NCI-H82 (cell line): ENCODE measurements at places on chromosomes 6 and 20.

- DNase-seq: no peak
Measured at GRCh38 chr20:1669304-1669703, 11.7 kb upstream of the SIRPG start.

- DNase-seq: no peak
Measured at GRCh38 chr6:39086294-39086693, 28.7 kb downstream of the SAYSD1 start.

- DNase-seq: peak; percentile 9
Measured at GRCh38 chr6:143198312-143198711, 137.6 kb downstream of the AIG1 start.

GRCh38 chr6:13593720-13594119 is 19.3 kb downstream of the SIRT5 start:
- DNase-seq: no peak

- no peak for DNase-seq
Measured at GRCh38 chr6:32271429-32271828, 47.6 kb upstream of the NOTCH4 start.

DNA sequence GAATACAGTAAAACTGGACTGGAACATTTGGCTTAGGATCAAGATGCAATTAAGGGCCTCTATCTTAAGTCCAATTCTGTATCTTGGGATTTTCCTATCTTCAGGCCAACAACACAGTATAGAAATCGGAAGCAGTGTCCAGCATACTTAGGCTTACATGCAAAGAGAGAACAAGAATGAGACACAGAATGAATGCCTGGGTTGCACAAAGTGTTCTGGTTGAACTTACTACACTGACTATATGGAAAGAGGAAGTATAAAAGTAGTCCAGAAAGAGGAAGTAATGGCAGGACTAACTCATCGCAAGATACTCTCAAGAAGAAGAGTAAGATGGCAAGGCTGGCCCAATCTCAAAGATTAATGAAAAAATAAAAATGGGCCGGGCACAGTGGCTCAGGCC is 87.6 kb downstream of the BTBD9 start:
- DNase-seq: no peak

DNA sequence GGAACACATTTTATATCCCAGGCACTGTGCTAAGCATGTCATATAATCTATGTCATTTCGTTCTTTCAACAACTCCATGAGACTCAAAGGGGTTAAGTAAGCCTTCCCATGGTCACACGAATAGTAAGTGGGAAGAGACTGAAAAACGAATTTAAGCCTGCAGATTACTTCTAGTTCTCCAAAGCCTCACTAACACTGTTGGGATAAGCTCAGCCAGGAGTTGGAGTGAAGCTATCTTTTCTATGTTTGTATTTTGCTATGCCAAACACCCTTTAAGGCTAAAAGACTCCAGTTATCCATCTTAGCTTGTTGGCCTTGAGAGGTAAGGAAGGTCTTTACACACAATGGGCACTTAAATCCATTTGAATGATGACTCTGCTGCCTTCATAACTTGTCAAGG is 148.1 kb upstream of the UST start:
- no peak for DNase-seq

DNA sequence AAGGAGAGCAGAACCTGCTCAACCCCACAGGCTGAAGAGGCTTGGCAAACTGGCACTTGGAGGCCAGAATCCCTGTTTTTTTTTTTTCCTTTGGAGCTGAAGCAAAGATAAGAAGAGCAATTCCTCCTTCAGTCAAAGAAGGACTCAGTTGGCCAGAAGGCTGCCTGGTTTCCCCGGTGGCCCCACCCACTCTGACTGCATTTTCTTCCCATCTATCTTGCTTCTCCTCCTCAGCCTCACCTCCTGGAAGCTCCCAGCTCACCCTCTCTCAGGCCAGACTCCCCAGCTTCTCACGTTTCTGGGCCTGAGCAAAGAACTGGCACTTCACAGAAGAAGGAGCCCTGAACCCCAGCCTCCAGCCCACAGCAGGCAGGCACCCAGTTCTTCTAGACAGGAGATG is 2.4 kb downstream of the LRFN2 start:
- DNase-seq: no peak

- no peak for DNase-seq
Measured at GRCh38 chr6:72386324-72386723, 235.5 kb upstream of the KCNQ5 start.

DNA sequence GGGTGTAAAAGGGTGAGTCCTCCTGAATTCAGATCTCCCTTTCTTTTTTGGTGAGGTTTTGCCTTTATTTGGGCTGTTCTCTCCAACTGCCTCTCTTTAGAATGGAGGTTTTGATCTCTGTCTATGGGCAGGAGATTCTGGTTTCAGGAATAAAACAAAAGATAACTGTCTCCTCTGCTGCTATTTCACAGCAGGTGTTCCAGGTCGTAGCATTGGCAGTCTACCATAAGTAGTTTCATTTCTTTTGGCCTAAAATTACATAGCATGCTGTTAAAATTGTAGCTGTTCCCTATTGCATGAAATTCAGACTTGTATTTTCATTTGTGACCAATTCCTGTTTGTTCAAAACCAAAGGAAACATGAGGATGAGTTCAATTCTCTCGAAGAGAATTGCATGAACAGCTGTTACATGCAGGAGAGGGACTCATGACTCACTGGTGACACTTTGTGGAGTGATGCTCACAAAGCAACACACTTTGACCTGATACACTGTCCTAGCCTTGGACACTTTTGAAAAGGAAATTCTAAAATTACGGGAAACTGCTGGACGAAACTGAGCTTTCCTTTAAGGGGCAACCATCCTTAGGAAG is 76.8 kb upstream of the SIRPG start:
- DNase-seq: peak; percentile 46

DNA sequence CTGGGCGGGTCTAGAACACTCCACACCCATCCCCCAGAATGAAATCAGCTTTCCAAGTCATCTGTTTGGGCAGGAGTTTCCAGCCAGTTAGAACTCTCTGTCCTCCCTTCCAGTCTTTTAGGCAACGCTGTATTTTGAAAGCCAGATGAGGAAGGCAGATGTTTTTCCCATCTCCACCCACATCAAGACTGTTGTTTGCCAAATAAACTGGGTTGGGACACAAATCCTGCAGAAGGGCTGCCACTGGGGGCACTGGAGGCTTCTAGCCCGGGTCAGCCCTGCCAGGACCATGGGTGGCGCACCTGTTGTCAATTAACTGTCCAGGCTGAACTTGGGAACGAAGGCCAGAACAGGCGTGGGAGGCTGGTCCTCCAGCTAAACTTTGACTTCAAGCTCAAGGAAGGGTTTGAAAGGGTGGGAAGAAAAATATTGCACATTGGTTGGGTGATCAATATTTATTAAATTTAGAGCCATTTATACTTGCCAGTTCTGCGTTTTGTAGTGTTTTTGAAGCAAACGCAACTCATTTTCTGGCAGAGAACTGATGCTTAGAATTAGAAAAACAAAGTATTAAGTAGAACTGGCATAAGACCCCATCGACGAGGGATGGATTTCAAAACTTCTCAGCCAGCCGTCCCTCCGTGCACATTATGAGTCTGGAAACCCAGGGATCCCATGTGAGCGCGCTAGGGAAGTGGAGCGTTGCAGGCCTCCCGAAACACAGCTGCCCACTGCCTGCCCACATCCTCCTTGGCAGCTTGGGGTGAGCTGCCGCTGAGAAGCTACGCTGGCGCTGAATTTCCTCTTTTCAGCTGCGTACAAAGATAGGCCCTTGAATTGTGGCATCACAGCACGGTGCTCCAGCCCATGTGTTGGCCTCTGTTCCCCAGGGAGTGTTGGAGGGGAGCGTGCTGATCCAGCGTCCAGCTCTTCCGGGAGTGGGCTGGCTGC is 297.4 kb downstream of the QKI start:
- no peak for DNase-seq

GRCh38 chr6:45663251-45664221 is 285.8 kb upstream of the SUPT3H start:
- DNase-seq: no peak

- no peak for DNase-seq
Measured at GRCh38 chr20:48750941-48751635, 76.7 kb downstream of the PREX1 start.

DNA sequence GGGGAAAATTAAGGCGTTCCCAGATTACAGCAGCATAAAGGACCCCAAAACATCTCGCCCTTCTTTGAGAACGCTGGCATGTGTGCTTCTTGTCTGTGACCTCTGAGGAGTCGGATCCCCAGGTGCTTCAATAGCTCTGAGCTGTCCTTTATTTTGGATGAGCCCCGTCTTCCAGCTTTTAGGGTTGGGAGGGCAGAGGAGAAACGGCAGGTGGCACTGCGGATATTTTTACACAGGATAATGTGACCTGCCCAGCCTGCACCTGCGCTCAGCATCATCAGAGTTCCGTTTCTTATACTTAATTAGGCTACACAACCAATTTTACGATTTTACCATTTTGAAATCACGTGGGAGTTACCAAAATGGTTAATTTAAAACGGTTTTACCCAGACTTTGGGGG is 147.7 kb upstream of the RPS6KA2 start:
- DNase-seq: no peak

GRCh38 chr6:37354526-37355384 is 972 bp downstream of the RNF8 start:
- peak; percentile 51 for DNase-seq

- DNase-seq: no peak
Measured at GRCh38 chr20:38862226-38862625, 56.7 kb downstream of the PPP1R16B start.

GRCh38 chr20:63354636-63355350 is 6.4 kb downstream of the CHRNA4 start:
- no peak for DNase-seq

GRCh38 chr20:5766085-5766764 is 16.0 kb downstream of the SHLD1 start:
- DNase-seq: peak; percentile 19

GRCh38 chr20:9403448-9403847 is 110.9 kb upstream of the LAMP5 start:
- DNase-seq: no peak

DNA sequence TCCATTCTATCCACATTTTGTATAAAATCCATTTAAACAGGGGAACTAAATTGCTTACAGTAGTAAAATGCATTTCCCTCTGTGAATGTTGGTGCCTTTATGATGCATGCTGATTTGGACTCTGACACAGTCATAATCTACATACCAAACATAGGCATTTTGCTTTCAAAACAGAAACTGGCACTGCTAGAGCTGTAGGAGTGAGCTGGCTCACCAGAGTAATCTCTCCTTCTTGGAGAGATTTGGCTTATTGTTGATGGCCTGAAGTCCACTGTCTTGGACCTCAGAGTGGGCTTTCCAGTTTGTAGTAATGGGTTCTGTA is 363.2 kb upstream of the FLRT3 start:
- no peak for DNase-seq

DNA sequence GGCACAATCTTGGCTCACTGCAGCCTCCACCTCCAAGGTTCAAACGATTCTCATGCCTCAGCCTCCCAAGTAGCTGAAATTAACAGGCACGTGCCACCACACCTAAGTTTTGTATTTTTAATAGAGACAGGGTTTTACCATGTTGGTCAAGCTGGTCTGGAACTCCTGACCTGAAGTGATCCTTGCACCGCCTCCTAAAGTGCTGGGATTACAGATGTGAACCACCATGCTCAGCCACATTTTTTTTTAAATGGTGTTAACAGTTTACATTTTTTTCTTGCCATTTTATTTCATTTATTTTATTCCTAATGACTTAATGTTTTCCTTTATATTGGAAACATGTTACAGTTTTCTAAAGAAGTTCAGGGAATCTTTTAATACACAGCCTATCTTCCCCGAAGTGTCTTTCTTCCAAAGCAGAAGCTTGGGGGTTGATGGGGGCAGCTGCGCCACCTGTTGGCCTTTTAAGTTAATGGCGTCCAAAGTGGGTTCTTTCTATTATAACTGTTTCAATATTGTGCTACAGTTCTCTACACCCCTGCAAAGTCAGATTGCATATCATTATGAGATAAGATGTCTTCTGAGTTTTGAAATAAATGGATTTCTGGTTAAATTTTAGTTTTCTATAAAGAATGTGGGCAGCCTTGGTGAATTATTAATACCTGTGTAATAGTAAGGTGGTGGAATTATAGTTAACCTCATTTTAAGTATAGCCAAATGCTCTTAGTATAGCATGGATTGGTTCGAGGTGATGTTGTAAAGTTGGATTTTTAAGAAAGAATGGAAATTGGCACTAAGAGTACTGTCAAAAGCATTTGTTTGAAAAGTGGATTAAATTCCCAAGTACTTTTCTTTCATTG is 42.0 kb upstream of the PLCG1 start:
- DNase-seq: peak; percentile 77

DNA sequence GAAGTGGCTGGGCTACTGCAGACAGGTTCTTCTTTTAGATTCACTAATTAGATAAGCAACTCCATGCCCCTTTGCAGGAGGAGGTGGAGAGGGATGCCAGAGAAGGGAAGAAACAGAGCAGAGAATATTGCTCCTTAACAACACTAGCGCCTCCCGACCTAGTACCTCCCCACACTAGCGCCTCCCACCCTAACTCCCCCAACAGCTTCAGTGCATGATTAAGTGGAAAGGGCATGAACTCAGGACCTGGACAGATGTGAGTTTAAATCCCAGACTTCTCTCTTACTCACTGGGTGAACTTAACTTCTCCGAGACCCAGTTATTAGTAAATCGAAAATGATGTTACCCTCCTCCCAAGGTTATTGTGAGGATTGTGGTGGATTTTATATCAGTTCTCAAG is 25.7 kb downstream of the STX11 start:
- DNase-seq: peak; percentile 13

GRCh38 chr20:32064667-32065066 is 12.6 kb downstream of the HCK start:
- DNase-seq: no peak

DNA sequence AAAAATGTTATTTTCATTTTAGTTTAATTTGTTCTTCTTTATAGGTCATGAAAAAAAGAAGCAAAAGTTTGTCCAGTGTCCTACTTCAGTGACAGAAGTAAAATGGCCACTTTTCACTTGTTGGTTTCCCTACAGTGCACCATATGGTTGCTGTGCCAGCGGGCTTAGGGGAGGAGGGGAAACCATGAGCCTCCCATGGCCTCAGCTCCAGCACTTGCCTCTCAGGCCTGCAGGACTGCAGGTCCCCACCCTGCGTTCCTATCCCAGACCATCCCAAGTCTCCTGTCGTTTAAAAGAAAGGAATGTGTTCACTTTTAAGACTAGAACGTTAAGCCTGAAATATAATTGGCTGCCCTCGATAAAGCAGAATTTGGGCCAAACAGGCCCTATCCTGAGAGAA is 210.0 kb upstream of the TAB2 start:
- peak; percentile 31 for DNase-seq

DNA sequence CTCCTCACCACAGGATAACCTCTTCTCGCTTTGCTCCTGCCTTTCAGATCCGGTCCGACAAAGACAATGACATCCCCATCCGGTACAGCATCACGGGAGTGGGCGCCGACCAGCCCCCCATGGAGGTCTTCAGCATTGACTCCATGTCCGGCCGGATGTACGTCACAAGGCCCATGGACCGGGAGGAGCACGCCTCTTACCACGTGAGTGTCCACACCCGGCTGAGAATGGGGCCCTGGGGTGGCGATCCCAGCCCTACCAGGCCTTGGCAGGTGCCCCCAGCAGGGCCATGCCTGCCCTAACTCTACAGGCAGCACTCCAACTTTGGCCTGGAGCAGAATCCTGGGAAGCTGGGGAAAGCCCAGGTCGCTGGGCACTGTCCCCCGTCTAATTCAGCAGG is 221.1 kb downstream of the TAF4 start:
- no peak for DNase-seq

GRCh38 chr6:41651246-41651961 is 13.1 kb downstream of the MDFI start:
- DNase-seq: no peak
